ENCODE measurements at places on chromosomes 4 and X.

DNA sequence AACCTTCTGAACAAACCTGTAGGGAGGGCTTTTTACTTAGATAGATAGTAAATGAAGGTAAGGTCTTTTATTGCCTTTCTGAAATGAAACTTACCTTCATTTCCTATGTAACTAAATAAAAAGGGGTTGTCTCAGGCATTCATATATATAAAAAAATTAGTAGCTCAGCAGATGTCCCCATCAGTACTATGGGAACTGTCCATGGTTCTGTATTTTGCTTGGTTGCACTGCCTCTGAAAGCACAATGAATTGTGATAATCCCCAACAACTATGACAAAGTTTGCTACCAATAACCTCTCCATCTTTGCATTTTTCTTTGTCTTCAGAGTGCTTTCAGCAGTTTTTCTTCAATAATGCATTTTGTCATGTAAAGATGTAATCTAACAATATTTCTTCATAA is 222.4 kb downstream of the SLIT2 start:
- DNase-seq, result no peak

GRCh38 chr4:82787342-82787741 is 11.3 kb downstream of the SCD5 start:
- DNase-seq, result no peak

DNA sequence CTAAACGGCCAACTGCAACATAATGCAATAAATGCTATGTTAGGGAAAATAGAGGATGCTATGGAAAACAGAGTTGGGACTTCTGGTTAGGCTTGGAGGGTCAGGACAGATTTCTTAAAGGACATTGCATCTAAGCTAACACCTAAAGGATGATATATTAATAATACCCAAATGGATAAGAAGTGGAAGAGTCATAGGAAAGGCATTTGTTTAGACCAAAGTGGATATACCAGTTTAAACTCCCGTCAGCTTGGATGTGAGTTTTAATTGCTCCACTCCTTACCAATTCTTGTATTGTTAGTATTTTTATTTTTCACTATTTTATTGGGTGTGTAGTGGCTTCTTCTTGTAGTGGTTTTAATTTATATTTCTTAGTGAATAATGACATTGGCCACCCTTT is 93.9 kb downstream of the PTPN13 start:
- no peak for DNase-seq

DNA sequence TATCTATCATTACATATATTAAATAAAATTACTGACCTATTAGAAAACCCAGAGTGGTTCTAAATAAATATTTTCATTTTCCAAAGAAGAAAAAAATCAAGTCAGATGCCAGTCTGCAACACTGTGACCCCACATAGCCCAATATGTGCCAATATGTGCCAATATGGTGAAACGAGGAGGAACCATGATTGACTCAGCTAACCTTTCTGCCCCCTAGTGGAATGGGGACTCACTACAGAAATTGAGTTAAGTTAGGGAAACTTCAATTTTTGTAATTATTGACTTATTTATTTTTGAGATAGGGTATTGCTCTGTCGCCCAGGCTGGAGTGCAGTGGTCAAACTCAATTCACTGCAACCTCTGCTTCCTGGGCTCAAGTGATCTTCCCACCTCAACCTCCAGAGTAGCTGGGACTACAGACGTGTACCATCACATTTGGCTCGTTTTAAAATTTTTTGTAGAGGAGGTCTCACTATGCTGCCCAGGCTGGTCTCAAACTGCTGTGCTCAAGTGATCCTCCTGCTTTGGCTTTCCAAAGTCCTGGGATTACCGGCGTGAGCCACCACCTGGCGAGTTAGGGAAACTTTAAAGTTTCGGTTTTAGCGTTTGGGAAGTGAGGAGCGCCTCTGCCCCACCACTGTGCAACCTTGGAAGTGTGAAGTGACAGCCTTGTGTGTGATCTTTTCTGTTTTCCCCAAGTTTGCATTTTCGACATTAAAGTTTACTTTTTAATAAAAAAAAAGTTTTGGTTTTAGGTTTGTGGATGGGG is 116.8 kb upstream of the SHISA3 start:
- no peak for DNase-seq

GRCh38 chr4:108080747-108081146 is 88.0 kb downstream of the LEF1 start:
- no peak for DNase-seq

DNA sequence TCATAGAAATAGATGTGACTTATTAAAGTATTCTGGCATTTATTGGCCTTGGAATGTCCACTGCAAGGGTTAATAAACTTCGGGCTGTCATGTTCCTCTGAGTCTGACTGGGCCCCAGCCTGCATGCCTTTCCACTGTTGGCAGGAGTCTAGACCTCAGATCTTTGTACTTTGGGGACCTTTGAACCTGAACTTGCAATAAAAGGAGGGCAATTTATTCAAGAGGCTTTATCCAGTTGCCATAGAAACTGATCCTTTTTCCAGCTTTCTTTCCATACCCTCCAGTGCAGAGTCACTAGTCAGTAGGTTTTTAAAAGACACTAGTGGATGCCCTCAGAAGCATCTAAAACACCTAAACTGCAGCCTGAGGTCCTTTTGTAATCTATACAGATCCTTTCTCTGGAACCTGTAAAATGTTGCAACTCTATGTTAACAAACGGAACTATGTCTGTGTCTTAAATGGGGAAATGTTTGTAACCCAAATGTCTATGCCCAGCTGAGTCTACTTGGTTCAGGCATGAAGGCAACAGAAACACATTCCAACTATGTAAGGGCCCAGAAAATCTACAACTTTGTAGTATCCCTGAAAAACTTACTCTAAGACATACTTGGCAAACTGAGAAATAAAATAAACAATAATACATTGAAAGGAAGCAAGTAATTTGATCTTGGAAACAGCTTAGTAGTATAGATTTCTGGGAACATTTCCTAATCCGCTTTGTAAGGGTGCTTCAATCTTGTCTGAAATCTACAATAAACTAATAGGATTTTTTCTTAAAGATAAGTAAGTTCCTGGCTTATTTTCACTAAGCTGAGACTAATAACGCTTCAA is 41.5 kb downstream of the SOWAHB start:
- DNase-seq, result no peak

GRCh38 chr4:91233164-91233563 is 1070.6 kb upstream of the GRID2 start:
- DNase-seq, result no peak
